ENCODE measurements at places on chromosomes 6 and 20. TPM values are rescaled to one million over a fixed set of nuclear protein-coding genes. Genes with fewer than 3 reads are reported as not detected.

COL21A1 gene
- 51.6 TPM for total RNA-seq

GRCh38 chr20:58603721-58604120 lies 47.4 kb upstream of the STX16 start:
- no peaks in the 10 kb centered on the region for H3K4me1 ChIP-seq
- no peaks in the 10 kb centered on the region for H3K27me3 ChIP-seq
- no peaks in the 10 kb centered on the region for H3K36me3 ChIP-seq
- H3K27ac ChIP-seq, result no peak overlapping the region

GRCh38 chr6:13991393-13991792 lies 66.6 kb downstream of the RNF182 start:
- no peaks in the 10 kb centered on the region for H3K27me3 ChIP-seq
- H3K4me3 ChIP-seq, result no peak overlapping the region
- DNase-seq, result no peak
- peaks cover 9% of the 10 kb centered on the region for H3K4me1 ChIP-seq
- H3K36me3 ChIP-seq, result no peaks in the 10 kb centered on the region
- no peak overlapping the region for H3K27ac ChIP-seq

GRCh38 chr20:2140561-2140960 lies 38.9 kb downstream of the STK35 start:
- DNase-seq, result no peak
- peaks cover 8% of the 10 kb centered on the region for H3K36me3 ChIP-seq
- H3K4me1 ChIP-seq, result peaks cover 7% of the 10 kb centered on the region
- no peak overlapping the region for H3K4me3 ChIP-seq
- H3K27ac ChIP-seq, result no peak overlapping the region

TOX2 gene
- total RNA-seq, result 117 TPM

DNA sequence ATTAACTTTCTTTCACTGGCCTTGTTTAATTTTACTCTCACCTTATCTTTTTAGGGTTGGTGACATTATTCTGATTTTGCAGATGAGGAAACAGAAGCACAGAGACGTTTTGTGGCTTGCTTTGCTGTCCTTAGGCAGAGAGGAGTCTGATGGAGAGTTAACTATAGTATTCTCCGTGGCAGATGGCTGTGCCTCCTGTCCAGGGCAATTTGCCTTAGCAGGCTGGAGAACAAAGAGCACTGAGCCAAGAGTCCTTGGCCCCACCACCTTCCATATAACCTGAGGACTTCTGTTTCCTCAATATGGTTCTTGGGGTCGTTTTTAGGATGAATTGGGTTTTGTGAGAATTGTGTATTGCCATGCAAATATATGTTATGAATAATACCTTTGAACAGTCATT lies 71.4 kb upstream of the BACH2 start:
- DNase-seq, result no peak
- peaks cover 7% of the 10 kb centered on the region for H3K4me1 ChIP-seq
- no peak overlapping the region for H3K27ac ChIP-seq
- no peak overlapping the region for H3K4me3 ChIP-seq
- no peaks in the 10 kb centered on the region for H3K27me3 ChIP-seq

DNA sequence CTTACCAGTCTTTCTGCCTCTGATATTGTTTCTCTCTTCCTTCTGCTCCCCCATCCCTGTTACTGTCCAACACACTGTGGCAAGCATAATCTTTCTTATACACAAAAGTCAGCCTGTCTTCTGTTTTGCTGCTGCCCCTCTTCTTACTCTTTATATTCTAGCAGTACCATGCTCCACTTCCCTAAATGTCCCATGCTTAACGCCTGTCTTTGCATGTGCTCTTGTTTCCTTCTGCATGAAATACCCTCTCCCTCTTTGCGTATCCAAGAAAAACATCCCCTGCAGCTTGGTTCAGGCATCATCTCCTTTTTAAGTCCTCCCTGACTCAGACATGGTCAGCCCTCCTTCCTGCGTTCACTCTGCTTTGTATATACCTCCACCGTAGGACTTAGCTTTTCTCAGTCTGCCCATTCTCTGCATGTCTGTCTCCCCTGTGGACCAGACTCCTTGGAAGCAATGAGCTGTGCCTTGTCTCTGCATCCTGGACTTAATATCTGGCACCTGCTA lies 103.9 kb downstream of the CTNNBL1 start:
- H3K27ac ChIP-seq, result no peak overlapping the region

CCR6 gene
- not detected for total RNA-seq

Data from A673 (cell line).